ENCODE measurements at places on chromosomes 3 and 15. TPM values are rescaled to one million over a fixed set of nuclear protein-coding genes. Genes with fewer than 3 reads are reported as not detected.

CELF6 gene
- 2.1 TPM for total RNA-seq

LRRK1 gene
- total RNA-seq, result 11.9 TPM

WNT7A gene
- total RNA-seq, result 2.0 TPM

GRK7 gene
- total RNA-seq, result 0.06 TPM

GOLGA6D gene
- 0.12 TPM for total RNA-seq

MAGI1 gene
- 88.1 TPM for total RNA-seq

GOLGA8H gene
- 1.6 TPM for total RNA-seq
